ENCODE measurements at places on chromosomes 7 and 10.

DNA sequence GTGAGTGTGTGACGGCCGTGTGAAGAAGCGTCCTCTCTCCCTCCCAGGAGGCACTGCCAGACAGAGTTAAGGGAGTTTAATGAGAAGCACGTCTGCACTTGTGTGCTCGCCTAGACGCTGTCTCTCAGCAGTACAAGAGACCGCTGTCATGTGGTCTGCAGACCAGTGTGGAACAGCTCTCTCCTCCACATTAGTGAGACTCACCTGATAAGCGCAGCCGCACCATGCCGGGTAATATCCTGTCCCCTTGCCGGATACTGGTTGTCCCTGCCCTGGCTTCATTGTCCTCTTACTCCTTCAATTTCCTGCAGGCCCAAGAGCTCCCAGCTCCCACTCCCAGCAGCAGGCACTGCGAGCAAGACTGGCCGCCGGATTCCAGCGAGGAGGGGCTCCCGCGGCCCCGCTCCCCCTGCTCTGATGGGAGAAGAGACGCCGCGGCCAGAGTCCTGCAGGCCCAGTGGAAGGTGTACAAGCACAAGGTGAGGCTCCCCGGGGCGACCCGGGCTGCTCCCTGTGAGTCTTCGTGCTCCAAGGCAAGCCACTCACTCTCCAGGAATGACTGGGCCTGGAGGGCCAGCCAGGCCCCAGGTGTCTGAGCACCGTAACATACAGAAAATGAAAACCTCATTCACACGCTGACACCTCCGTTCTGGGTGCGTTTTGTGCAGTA is 33.5 kb upstream of the TTYH3 start:
- DNase-seq, result no peak

DNA sequence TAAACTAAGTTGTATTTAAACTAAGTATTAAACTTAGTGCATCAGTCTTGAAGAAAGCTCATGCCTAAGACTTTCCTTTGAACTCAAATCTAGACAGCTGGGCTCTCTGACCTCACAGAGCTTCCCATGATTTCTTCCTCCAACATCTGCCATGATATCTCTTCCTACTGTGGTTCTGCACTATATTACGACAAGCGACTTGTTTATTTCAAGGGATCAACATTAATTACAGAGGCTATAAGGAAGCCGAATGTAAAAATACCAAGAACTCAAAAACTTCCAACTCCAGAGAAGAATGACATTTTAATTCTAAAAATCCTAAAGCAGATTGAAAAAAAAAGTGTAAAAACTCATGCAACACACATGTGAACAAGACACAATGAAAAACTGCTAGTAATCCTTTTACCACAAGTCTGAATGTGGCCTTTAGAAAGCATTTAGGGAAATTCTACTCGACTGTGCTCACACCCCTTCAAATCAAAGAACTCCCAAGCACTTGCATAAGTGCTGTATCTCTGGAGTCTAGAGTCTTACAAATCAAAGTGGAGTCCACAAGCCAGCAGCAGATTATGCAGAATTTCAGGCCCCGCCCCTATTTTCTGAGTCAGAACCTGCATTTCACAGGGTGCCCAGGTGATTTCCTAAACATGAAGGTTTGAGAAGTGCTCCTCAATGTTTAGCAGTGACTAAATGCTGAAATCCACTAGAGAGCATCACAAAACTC is 22.7 kb upstream of the WASHC2A start:
- DNase-seq, result no peak

DNA sequence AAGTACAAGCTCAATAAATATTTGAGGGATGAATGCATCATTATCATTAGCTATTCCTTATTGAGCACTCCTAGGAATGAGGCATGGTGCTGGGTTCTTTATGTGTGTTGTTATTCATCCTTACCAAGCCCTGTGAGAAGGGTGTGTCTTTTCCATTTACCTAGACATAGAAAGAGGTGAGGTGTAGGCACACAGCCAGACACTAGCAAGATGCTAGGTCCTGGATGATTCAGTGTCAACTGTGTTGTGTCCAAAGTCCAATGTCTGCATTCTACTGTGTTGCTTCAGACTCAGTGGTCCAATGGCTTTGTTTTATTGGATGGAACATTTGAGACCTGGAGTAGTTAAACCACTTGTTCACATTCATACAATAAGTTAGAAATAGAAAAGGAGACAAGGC is 605.5 kb downstream of the LRMDA start:
- DNase-seq, result no peak

DNA sequence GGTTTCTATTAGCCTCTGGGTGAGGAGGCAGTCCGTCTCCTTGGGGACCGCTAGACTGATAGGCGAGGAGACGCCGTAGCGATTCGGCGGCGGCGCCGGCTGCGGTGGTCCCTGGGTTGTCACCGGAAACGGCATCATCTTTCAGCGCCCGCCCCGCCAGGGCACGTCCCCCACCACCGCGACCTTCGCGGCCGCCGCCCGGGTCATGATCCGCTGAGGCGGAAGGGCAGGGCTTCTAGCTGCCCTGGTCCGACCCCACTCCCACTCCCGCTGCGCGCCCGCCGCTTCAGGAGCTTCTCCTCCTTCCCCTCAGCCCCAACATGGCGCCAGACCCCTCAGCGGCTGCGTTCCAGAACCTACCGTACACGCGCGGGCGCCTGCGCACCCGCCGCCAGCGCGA is at the start of gene PAPOLB:
PAPOLB (minus strand) TSS at position 358 of the 400 bp plus-strand sequence; CDS start at position 138, 220 bp downstream.
- peak; percentile 37 for DNase-seq

DNA sequence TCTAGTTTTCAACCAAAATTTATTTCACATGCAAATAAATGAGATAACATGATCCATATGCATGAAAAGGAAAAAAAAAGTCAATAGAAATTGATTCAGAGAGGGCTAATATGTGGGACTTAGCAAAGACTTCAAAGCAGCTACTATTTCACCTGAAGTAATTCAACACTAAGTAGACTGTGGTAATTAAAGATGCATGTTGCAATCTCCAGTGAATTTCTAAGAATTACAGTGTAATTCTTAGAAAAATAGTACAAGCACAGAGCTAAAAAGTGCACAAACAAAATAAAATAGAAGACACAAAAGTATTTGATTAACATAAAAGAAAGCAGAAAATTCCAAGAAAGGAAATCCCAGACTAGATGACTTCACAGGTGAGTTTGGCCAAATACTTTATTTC is 25.7 kb downstream of the GPR22 start:
- DNase-seq, result no peak

GRCh38 chr7:73778801-73779389 is 8.8 kb upstream of the CLDN3 start:
- DNase-seq, result no peak

- DNase-seq, result no peak
Observed at GRCh38 chr10:8405596-8405995, 351.1 kb downstream of the GATA3 start.

- DNase-seq, result no peak
Observed at GRCh38 chr10:72133517-72133916, 45.2 kb upstream of the SPOCK2 start.

DNA sequence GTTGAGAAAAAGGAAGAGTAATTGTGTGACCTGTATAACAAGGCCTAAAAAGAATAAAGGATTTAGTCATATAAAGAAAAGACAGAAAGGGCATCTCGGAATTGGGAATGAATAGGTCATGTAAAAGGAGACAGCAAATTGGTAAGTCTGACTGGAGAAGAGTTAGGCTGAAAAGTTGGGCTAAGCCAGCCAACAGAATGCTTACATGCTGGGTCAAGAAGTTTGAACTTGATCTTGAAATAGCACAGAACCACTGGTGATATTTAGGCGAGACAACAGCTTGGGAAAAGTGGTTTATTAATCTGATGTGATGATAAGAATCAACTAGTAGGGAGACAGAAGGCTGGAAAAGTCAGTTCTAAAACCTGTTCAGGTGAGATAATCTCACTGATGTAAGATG is 4.8 kb downstream of the IDE start:
- DNase-seq, result no peak

DNA sequence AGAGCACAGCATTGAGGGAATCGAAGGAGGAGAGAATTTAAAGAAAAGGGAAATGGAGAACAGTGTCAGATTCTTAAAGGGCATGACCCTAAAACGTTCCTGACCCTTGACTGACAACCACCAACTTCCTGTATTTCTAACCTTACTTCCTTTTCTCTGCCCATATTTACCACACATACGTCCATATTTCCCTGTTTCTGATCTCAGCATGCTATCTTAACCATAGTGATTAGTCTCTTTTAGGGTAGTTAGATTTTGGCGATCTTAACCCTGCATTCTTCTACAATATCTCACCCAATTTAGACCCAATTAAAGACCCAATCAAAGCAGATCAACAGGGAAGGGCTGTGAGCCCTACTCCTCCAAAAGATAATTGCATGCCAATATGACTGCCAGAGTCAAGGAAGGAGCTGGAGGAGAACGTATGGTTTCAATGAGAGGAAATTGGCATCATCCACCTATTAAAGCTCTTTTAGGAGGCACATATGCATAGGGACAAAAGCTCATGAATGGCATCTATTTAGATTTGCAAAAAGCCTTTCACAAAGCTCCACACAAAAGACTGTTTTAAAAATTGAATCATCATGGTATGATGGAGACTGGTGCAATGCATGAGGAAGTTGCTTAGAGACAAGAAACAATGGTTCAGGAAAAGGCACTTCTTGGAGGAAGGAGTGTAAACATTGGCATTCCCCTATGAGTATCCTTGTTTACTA is 49.0 kb upstream of the ARHGAP12 start:
- DNase-seq, result no peak

DNA sequence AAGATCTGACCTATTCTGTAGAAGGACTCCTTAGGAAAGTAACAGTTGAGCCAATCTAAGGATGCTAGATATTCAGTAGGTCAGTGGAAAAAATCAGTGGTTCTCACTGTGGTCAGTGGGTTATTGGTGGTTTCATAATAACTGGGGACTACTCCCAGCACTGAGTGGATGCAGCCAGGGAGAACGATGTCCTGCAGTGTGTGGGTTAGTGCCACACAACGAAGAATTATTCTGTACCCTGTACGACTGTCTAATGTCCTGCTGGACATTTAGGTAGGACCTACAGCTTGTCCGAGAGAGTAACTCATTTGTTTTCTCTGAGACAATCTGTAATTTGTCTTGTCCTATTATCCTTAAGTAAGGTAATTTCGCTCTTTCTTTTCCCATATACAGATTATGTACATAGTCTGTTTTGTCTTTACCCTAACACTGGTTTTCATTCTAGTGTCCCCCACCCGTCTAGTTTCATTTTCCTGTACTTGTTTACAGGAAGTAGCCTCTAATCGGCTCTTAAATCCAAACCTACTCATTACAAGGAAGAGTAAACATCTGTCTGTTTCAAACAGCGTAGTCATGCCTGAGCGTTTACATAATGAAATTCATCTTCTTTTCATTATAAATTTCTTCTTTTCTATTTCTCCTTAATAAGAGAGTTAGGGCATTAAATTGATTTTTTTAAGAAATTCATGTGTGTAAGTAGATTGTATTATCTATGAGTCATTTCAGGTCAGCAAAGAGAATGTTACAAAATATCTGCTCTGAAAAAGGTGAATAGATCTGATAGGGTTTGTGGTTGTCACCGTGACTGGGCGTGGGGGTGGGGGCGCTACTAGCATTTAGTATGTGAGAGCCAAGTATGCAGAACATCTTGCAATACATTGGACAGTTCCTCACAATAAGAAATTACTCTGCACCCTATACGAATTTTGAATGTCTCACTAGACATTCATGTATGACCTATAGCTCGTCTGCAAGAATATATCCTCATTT is 8.3 kb upstream of the ZC3HAV1L start:
- peak; percentile 67 for DNase-seq

DNA sequence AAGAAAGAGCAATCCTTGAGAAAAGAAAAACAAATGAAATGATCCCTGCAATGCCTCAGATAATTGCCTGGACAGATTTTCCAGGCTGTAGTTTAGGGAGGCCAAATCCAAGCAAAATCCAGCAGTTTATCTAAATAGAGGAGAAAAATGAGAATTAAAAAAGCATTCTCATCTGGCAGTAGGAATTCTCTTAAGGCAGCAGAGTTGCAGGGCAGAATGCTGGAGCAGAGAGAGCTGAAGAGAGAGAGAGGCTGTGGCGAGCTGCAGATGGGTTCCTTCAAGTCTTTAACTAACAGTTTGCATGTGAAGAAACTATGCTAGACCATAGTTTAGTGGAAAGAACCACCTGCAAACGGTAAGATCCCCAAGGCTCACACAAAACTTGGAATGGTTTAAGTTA is 6.0 kb upstream of the LIPA start:
- no peak for DNase-seq

DNA sequence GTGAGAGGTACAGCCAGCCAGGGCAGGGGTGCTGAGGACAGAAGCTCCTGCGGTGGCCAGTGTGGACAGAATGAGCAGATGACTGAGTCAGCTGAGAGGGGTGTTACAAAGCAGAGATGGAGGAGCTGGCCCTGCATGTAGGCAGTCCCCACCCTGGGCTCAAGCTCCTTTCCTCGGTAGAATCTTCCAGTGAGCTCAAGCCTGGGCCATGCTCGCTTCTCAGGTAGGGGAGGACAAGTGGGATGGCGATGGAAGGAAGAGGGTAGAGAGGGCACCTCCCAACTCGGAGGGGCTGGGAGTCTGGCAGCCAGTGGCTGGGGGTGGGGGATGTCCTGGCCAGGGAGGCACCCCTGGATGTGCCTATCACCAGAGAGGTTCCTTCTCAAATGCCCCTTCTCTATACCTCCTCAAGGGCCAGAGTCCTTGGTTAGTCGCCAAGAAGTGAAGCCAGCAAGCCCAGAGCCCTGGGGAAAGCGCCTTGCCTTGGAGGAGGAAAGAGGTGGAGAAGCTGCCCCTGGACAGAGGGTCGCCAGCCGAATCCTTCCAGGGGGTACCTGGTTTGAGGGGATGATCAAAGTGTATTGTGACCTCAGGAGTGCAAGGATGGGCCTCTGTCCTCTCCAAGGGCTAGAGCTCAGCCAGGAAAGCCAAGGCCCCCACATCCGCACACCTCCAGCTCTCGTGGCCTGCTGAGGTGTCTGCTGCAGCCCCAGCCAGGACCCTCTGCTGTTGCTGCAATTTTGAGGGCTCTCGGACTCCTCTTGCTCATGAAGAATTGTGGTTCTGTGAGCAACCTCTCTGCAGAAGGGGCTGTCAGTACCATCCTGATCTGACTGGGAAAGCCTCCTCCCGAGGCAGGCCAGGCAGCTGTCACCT is 88.6 kb upstream of the MACROH2A2 start:
- no peak for DNase-seq

GRCh38 chr7:131103997-131104396 is 223.7 kb upstream of the MKLN1 start:
- no peak for DNase-seq

DNA sequence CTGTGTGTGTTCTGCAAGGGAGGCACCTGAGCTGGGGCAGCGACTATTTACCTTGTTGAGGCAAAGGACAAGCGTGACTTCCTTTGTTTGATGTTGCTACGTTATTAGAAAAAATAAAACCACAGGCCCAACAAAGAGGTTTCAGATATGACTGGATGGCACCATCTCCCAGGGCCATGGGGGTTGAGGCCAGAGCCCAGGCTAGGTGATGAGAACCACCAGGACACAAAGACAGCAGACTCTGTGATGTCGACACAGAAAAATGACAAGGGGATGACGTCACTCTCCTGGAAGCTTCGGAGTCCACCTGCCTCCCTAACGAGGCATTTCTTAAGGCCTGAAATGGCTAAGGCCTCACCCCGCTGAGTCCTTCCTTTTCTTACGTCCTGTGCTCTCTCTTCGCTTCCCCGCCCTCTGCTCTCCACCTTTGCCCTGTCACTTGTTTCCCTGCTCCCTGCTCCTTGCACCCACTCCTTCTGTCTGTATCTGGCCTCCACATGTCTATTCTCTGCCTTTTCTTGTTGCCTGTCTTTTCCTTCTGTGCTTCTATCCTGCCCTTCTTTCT is 83.0 kb upstream of the ADRB1 start:
- peak; percentile 17 for DNase-seq

GRCh38 chr10:100502926-100503494 is 16.7 kb downstream of the SEC31B start:
- DNase-seq, result no peak

- no peak for DNase-seq
Observed at GRCh38 chr10:110762849-110763211, 108.9 kb upstream of the PDCD4 start.
